ENCODE measurements at places on chromosomes 5 and 9. TPM values are rescaled to one million over a fixed set of nuclear protein-coding genes. Genes with fewer than 3 reads are reported as not detected.

- DNase-seq = no peak
- no peak overlapping the region for H3K27ac ChIP-seq
- no peaks in the 10 kb centered on the region for H3K4me1 ChIP-seq
- no peak overlapping the region for H3K4me3 ChIP-seq
- no peaks in the 10 kb centered on the region for H3K27me3 ChIP-seq
Observed at GRCh38 chr5:96297290-96297689, 135.8 kb downstream of the PCSK1 start.

GRCh38 chr5:79488058-79488457 lies 25.9 kb downstream of the HOMER1 start:
- no peak overlapping the region for H3K27ac ChIP-seq
- H3K4me1 ChIP-seq = no peaks in the 10 kb centered on the region
- no peak overlapping the region for H3K4me3 ChIP-seq
- H3K27me3 ChIP-seq = no peaks in the 10 kb centered on the region

ABLIM3 gene
- 6.2 TPM for total RNA-seq

DNA sequence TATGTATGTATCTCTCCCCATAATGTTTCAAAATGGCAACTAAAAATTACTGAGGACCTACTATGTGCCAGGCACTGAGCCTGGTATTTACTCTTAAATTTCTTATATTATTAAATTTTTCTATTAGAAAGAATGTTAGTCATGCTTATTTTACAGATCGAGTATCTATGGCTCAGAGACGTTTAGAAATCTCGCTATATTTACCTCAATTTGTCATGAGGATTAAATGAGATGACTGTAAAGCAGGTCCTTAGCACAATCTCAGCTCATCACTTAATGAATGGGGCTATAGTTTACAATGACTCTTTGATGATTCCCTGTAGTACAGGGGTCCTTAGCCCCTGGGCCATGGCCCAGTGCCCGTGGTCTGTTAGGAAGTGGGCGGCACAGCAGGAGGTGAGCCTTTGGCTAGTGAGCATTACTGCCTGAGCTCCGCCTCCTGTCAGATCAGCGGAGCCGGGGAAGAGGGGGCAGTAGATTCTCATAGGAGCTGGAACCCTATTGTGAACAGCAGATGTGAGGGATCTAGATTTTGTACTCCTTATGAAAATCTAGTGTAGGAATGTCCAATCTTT lies 15.5 kb downstream of the ENC1 start:
- no peak overlapping the region for H3K4me3 ChIP-seq
- no peaks in the 10 kb centered on the region for H3K36me3 ChIP-seq
- DNase-seq = no peak
- no peaks in the 10 kb centered on the region for H3K27me3 ChIP-seq
- no peaks in the 10 kb centered on the region for H3K4me1 ChIP-seq

DNA sequence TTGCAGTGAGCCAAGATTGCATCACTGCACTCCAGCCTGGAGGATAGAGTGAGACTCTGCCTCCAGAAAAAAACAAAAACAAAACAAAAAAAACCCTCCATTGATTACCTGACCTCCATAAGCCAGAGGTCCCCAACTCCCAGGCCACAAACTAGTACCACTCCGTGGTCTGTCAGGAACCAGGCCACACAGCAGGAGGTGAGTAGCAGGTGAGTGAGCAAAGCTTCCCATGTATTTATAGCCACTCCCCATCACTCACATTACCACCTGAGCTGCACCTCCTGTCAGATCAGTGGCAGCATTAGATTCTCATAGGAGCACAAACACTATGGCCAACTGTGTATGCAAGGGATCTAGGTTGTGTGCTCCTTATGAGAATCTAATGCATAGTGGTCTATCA lies 13.7 kb upstream of the BTF3 start:
- no peaks in the 10 kb centered on the region for H3K4me1 ChIP-seq
- no peak overlapping the region for H3K4me3 ChIP-seq
- H3K27ac ChIP-seq = no peak overlapping the region

RPL37 gene
- total RNA-seq = 258 TPM

GABRA6 gene
- not detected for total RNA-seq

SSBP2 gene
- 22.3 TPM for total RNA-seq

GRCh38 chr5:140093179-140093578 lies 20.7 kb upstream of the PURA start:
- no peak overlapping the region for H3K4me3 ChIP-seq
- no peaks in the 10 kb centered on the region for H3K27me3 ChIP-seq
- no peak overlapping the region for H3K27ac ChIP-seq

SPOCK1 gene
- 4.2 TPM for total RNA-seq

NOL6 gene
- total RNA-seq = 17.4 TPM

GRCh38 chr5:145925353-145925752 lies 11.0 kb upstream of the SH3RF2 start:
- no peak overlapping the region for H3K27ac ChIP-seq
- no peaks in the 10 kb centered on the region for H3K36me3 ChIP-seq
- H3K4me3 ChIP-seq = no peak overlapping the region
- DNase-seq = no peak

RASGEF1C gene
- total RNA-seq = not detected

TAF11L10 gene
- not detected for total RNA-seq

EIF4E1B gene
- not detected for total RNA-seq

DNA sequence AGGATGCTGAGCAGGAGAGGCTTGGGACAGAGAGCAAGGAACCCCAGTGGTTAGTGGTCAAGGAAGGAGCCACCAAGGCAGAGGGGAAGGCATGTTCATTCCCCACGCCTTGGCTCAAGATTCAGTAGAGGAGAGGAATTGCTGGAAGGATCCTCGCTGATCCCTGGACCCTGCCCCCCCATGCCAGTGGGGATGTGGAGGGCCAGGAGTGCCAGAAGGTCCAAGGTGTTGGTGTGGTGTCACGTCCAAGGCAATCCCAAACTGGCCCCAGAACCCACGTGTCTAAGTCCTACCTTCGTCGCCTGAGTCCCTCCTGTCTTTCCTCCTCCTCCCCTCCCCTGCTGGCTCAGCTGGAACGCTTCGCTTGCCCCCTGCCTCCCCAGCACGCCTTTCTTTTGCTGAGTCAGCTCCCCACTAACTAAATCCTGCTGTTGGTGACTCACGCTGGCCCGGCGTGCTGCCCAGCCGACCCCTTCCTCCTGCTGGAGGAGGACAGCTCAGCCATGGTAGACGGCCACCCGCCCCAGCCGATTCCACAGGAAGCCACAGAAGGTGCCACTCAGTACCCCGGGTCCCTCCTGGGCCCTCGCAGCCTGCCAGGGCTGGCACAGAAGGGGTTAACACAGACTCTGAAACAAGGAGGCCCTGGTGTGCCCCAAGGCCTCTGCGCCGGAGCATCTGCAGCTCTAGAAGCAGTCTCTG lies 37.6 kb upstream of the ORM1 start:
- no peaks in the 10 kb centered on the region for H3K27me3 ChIP-seq
- H3K36me3 ChIP-seq = no peaks in the 10 kb centered on the region
- H3K27ac ChIP-seq = no peak overlapping the region
- H3K4me3 ChIP-seq = no peak overlapping the region
- DNase-seq = no peak

- no peak for DNase-seq
- H3K4me1 ChIP-seq = no peaks in the 10 kb centered on the region
- H3K4me3 ChIP-seq = no peak overlapping the region
- H3K27me3 ChIP-seq = no peaks in the 10 kb centered on the region
- H3K36me3 ChIP-seq = no peaks in the 10 kb centered on the region
- no peak overlapping the region for H3K27ac ChIP-seq
Observed at GRCh38 chr9:87614397-87614796, 111.5 kb upstream of the CTSL start.

PIP5KL1 gene
- total RNA-seq = not detected

SLC6A7 gene
- 41.6 TPM for total RNA-seq

- peaks cover 4% of the 10 kb centered on the region for H3K4me1 ChIP-seq
- H3K27ac ChIP-seq = peak overlapping the region; percentile 28
- H3K27me3 ChIP-seq = no peaks in the 10 kb centered on the region
Observed at GRCh38 chr9:82488313-82489200, 500.0 kb downstream of the SPATA31D1 start.

GRCh38 chr5:56299212-56299611 lies 66.1 kb upstream of the ANKRD55 start:
- no peaks in the 10 kb centered on the region for H3K36me3 ChIP-seq
- H3K4me3 ChIP-seq = no peak overlapping the region
- no peak overlapping the region for H3K27ac ChIP-seq
- H3K27me3 ChIP-seq = no peaks in the 10 kb centered on the region
- no peaks in the 10 kb centered on the region for H3K4me1 ChIP-seq

PKD2L2 gene
- not detected for total RNA-seq

GRCh38 chr9:93473411-93473810 lies 20.0 kb upstream of the FAM120AOS start:
- H3K36me3 ChIP-seq = no peaks in the 10 kb centered on the region
- H3K4me1 ChIP-seq = no peaks in the 10 kb centered on the region
- no peak for DNase-seq
- H3K4me3 ChIP-seq = no peak overlapping the region

DNA sequence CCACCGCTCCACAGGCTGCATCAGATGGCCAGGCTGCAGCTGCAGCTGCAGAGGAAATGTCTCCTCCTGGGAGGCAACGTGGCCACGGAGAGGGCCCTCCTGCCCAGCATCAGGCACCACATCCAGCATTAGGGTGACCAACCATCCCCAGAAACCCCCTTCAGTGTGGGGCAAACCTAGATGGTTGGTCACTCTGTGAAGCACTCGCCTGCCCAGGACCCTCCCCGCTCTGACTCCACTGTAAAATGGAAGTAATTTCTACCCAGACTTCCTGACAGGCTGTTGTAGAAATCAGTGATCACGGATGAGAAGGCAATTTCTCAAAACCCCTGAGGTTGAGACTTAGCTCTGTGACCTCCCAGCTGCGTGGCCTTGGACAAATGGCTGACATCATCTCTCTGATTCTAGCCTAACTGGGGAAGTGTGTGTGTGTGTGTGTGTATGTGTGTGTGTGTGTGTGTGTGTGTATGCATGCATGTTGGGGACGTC lies 31.6 kb downstream of the B4GALT1 start:
- H3K4me1 ChIP-seq = peaks cover 69% of the 10 kb centered on the region
- H3K4me3 ChIP-seq = no peak overlapping the region
- no peak for DNase-seq
- H3K27ac ChIP-seq = no peak overlapping the region
- no peaks in the 10 kb centered on the region for H3K36me3 ChIP-seq

GRCh38 chr5:127826011-127826410 lies 122.8 kb downstream of the CCDC192 start:
- H3K4me3 ChIP-seq = no peak overlapping the region
- H3K4me1 ChIP-seq = no peaks in the 10 kb centered on the region
- DNase-seq = no peak
- no peaks in the 10 kb centered on the region for H3K36me3 ChIP-seq
- no peaks in the 10 kb centered on the region for H3K27me3 ChIP-seq
- H3K27ac ChIP-seq = no peak overlapping the region

GRCh38 chr5:138775034-138775433 lies 21.8 kb downstream of the CTNNA1 start:
- no peak for DNase-seq
- no peaks in the 10 kb centered on the region for H3K27me3 ChIP-seq
- H3K36me3 ChIP-seq = no peaks in the 10 kb centered on the region
- no peak overlapping the region for H3K4me3 ChIP-seq
- no peak overlapping the region for H3K27ac ChIP-seq
- H3K4me1 ChIP-seq = no peaks in the 10 kb centered on the region

- no peak within 1 kb of the TSS for H3K4me3 ChIP-seq
- no peaks in the 10 kb centered on the region for H3K27me3 ChIP-seq
- no peak within 1 kb of the TSS for H3K27ac ChIP-seq
- H3K4me1 ChIP-seq = peaks cover 9% of the 10 kb centered on the region
- no peaks in the 10 kb centered on the region for H3K36me3 ChIP-seq
Observed at GRCh38 chr9:119368681-119369581, at the start of gene BRINP1. Gene BRINP1, minus strand, starts transcription at chr9:119369435. Its CDS starts 56,080 bp downstream, at chr9:119313355.

DNA sequence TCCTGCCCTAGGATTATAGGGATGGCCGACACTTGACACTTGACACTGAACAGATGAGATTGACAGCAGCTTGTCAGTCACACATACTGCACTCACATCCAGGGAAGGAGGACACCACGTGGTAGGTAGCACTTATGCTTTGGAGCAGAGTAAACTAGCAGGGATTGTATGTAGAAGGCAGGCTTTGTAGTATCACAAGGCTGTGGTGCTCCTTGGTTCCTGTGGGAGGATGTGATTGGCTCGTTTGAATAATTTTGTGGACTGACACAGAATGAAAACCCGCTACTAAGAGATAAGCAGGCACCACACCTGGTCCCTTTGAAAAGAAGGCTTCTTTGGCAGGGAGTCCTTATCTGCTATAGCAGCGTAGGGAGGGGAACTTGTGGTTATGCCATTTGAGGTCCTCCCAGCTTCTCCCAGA lies 63.6 kb upstream of the IL12B start:
- H3K4me3 ChIP-seq = no peak overlapping the region
- no peaks in the 10 kb centered on the region for H3K27me3 ChIP-seq
- DNase-seq = no peak
- no peaks in the 10 kb centered on the region for H3K4me1 ChIP-seq

FBXO10 gene
- 3.7 TPM for total RNA-seq

GRCh38 chr5:160451281-160451680 lies 29.6 kb downstream of the PTTG1 start:
- no peak for DNase-seq
- H3K27me3 ChIP-seq = no peaks in the 10 kb centered on the region
- H3K4me1 ChIP-seq = no peaks in the 10 kb centered on the region
- H3K27ac ChIP-seq = no peak overlapping the region
- H3K4me3 ChIP-seq = no peak overlapping the region

GRCh38 chr5:82772281-82772680 lies 304.9 kb downstream of the TMEM167A start:
- H3K27ac ChIP-seq = no peak overlapping the region
- H3K36me3 ChIP-seq = no peaks in the 10 kb centered on the region
- DNase-seq = no peak
- no peaks in the 10 kb centered on the region for H3K27me3 ChIP-seq
- H3K4me3 ChIP-seq = no peak overlapping the region
- H3K4me1 ChIP-seq = no peaks in the 10 kb centered on the region

DNA sequence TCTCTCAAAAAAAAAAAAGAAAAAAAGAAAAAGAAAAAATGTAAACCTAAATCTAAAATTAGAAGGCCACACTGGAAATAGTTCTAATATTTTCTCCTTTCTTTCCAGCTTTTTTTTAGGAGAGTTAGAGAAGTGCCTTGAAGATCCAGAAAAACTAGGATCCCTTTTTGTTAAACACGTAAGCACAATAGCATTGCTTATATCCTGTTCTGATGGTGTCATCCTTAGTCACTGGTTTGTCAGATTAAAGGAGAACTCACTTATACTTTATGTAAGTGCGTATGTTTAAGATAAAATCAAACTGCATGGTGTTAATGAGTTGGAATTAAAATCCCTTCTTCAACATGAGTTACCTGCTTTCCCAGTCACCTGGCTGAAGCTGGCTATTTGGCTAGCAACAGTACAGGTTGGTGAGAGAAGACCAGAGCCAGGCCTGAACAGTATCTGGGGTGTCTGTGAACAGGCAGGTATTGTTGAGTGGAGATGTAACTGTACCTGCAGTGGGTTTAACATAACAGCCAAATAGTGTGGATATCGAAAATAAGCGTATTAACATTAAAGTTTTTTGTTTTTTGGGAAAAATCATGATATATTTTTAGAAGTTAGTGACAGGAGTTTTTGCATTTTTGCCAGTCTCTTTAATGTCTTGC lies 104.7 kb upstream of the OTULINL start:
- H3K4me1 ChIP-seq = no peaks in the 10 kb centered on the region
- DNase-seq = no peak
- H3K27ac ChIP-seq = no peak overlapping the region

- H3K4me1 ChIP-seq = no peaks in the 10 kb centered on the region
- H3K27me3 ChIP-seq = no peaks in the 10 kb centered on the region
- no peaks in the 10 kb centered on the region for H3K36me3 ChIP-seq
- H3K4me3 ChIP-seq = no peak overlapping the region
- DNase-seq = no peak
Observed at GRCh38 chr5:111774525-111774924, 17.5 kb upstream of the NREP start.

FST gene
- 47.0 TPM for total RNA-seq

- no peaks in the 10 kb centered on the region for H3K36me3 ChIP-seq
- DNase-seq = no peak
- no peaks in the 10 kb centered on the region for H3K27me3 ChIP-seq
- H3K4me3 ChIP-seq = no peak overlapping the region
- H3K27ac ChIP-seq = peak overlapping the region; percentile 61
Observed at GRCh38 chr5:115551415-115551814, 6.8 kb upstream of the FEM1C start.

All from Peyer's patch (tissue), 4 donors.